Hepatic stellate cell (primary cell): ENCODE measurements at places on chromosomes 13 and 19.

GRCh38 chr19:49415102-49415809 is 8.0 kb downstream of the PTH2 start:
- peak; percentile 44 for DNase-seq

GRCh38 chr19:18366021-18366435 is 19.9 kb upstream of the GDF15 start:
- DNase-seq: no peak

GRCh38 chr19:36152352-36153091 is at the start of gene COX7A1:
TSS of gene COX7A1 (minus strand) at chr19:36152447. CDS start at chr19:36152407, 40 bp downstream.
- peak; percentile 78 for DNase-seq

DNA sequence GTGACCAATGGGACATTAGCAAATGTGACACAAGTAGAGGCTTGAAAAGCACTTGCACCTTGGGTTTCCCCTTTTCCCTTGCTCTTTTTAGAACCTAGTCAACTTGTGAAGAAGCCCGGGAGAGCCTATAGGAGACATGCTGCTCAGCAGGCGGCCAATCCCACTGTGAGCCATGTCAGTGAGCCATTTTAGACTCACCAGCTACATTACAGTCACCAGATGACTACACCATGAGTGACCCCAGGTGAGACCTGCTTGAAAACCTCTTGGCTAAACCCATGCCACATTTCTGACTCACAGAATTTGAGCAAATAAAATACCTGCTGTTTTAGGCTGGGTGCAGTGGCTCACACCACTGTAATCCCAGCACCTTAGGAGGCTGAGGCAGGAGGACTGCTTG is 317.5 kb downstream of the KLF12 start:
- no peak for DNase-seq

DNA sequence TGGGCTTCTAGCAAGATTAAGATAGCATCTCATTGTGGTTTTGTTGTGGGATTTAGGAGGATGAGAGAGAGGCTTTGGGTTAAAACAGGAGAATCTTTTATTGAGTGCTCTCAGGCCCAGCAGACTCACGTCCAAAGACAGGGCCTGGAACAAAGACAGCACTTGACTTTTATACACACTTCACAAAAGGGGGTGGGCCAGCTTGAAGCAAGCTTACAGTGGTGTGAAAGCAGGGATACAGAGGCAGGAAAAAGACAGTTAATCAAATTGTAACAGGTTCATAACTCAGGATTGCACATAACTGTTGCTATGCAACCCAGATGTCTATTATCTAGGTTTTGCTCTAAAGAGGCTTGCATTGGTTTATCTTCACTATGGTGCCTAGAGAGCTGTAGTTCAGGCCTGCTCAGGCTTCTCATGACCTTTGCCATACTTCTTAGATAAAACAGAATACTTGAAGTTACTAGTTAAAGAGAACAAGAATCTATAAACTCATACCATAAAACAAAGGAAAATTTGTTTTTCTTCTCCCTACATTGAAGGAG is 42.2 kb upstream of the CEACAM21 start:
- no peak for DNase-seq

- no peak for DNase-seq
Observed at GRCh38 chr19:57641715-57642234, 8.8 kb downstream of the ZNF211 start.

- no peak for DNase-seq
Observed at GRCh38 chr13:106589716-106590115, 21.8 kb upstream of the ARGLU1 start.

DNA sequence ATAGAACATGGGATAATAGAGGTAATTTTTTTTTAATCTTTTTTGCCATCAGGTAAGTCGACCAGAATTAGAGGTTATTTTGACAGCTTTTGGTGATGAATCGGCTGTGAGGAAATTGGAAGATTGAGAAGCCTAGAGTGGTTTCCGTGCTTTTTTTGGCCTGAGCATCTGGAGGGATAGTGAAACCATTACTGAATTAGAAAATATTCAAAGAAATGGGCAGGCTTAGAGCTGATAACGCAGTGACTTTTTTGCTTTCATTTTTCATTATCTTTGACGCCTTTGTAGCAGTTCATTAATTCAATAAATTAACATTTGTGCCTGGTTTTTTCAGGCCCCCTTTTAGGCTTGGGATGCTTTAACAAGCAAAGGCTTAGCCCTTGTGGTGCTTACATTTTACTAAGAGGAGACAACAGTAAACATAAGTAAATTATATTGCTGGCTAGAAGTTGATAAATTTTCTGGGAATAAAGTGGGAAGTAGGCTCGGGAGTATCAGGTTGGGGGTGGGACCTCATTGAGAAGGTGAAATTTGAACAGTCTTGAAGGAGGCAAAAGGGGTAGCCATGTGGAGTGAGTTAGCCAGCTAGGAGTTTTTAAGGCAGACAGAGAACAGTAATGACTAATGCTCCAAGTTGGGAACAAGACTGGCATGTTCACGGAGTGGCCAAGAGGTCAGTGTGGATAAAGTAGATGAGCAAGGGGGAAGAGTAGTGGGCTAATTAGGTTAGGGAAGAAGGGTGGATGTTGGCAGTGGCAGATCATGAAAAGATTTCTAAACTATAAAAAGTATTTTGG is 36.5 kb downstream of the GTF2F2 start:
- no peak for DNase-seq

DNA sequence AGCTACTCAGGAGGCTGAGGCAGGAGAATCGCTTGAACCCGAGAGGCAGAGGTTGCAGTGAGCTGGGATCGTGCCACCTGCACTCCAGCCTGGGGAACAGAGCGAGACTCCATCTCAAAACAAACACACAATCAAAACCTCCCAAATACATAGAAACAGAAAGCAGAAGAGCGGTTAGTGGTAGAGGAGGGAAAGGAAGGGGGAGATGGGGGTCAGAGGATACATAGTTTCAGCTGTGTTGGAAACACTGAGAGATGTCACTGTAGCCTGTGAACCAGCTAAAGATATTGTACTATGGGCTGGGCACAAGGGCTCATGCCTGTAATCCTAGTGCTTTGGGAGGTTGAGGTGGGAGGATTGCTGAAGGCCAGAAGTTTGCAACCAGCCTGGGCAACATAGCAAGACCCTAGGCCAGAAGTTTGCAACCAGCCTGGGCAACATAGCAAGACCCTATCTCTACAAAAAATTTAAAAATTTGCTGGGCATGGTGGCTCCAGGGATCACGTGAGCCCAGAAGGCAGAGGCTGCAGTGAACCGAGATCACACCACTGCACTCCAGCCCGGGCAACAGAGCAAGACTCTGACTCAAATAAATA is 49.9 kb downstream of the GNG7 start:
- DNase-seq: no peak

DNA sequence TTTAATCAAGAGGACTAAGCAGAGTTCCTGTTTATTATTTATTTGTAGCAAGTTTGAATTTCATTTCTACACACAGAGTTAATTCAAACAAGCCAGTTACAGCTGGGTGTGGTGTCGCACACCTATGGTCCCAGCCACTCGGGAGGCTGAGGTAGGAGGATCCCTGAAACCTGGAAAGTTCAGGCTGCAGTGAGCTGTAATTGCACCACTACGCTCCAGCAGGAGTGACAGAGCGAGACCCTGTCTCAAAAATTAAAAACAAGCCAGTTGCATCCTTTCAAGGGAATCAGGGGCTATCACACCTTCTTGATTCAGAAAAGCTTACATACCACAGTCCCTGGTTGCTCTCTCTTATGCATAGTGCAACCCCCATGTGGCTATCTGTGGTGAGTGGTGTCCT is 19.8 kb downstream of the ZNF586 start:
- no peak for DNase-seq

GRCh38 chr13:45918597-45918996 is 67.0 kb upstream of the SIAH3 start:
- DNase-seq: no peak

- DNase-seq: no peak
Observed at GRCh38 chr19:58400316-58400915, 5.0 kb downstream of the RNF225 start.

GRCh38 chr19:50020481-50020880 is 4.7 kb downstream of the VRK3 start:
- no peak for DNase-seq

DNA sequence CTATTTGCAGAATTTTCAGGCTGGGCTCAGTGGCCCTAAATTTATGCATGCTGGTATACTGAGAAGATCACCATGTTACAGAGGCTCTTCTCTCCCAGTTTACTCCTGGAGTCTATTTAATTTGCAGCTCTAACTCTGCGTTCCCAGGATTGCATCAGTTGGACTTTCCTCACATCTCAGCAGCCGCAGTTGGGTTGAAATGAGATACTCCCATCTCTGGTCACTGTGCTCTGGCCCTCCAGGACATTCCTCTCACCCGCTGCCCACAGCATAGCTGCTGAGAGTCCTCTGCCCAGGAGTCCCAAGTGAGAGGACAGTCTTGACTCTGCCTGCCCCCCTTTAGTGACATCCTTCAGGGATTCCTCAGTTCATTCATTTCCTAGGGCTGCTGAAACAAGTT is 150.9 kb downstream of the LACC1 start:
- no peak for DNase-seq

DNA sequence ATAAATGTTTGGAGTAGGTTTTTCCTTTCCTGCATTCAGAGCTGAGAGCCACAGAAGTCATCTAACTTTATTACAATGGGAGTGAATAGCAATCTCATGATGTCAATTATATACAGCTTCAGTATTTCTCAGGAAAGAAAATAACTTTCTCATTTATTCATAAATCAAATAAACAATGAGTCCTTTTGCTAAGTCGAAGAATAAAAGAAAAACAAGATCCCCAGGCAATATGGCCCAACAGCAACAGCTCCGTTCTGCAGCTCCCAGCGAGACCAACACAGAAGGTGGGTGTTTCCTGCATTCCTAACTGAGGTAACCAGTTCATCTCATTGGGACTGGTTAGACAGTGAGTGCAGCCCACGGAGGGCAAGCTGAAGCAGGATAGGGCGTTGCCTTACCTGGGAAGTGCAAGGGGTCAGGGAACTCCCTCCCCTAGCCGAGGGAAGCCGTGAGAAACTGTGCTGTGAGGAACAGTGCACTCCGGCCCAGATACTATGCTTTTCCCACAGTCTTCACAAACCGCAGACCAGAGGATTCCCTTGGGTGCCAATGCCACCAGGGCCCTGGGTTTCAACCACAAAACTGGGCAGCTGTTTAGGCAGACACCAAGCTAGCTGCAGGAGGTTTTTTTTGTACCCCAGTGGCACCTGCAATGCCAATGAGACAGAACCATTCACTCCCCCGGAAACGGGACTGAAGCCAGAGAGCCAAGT is 128.2 kb downstream of the SLITRK1 start:
- no peak for DNase-seq
